Effector CD8-positive, alpha-beta T cell (primary cell): ENCODE measurements at places on chromosomes 2 and 18.

DNA sequence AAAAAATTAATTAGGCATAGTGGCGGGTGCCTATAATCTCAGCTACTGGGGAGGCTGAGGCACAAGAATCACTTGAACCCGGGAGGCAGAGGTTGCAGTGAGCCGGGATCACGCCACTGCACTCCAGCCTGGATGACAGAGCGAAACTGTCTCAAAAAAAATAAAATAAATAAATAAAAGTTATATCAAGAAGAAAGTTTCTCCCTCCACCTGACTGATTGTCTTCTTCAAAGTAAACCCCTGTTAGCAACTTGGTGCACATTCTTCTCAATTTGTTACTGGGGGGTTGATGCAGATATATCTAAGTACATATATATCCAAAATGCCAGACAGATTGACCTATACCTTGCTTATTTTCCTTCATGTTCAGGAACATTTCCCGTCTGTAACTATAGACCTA is 5.2 kb upstream of the MYCN start:
- DNase-seq: no peak

GRCh38 chr2:137231628-137232027 is 466.3 kb downstream of the THSD7B start:
- DNase-seq: no peak

DNA sequence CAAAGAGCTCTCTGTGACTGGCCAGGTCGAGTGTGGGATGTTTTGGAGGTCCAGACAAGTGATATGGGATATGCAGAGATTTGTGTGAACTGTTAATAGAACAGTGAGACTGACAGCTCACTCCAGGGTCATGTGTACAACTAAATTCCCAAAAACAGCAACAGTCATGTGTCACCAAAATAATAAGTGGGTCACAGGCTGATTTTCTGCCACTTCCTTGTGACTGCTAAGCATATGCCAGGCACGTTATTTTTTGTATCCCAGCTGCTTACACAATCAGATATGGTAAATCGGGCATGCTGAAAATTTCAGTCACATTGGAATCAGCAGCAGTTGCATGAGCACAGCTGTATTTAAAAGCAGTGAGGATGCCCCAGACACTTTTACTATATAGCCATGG is 198.7 kb downstream of the PTGR3 start:
- DNase-seq: no peak

DNA sequence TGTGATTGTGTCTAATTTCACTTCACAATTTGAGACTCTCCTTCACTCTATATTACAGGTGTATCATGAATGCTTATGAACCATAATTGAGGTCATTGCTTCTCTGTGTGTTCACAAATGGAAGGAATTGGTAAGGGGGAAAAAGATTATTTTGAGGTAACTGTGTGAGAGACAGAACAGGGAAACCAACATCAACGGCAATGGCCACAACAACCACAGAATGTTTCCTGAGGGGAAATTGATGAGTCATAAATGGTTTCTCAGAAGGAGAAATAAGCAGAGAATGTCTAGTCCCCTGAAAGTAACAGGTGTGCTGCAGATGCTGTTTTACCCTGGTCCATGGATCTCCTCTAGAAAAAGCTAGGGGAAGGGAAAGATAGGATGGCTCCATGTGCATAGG is 361.2 kb upstream of the GALNT5 start:
- no peak for DNase-seq

GRCh38 chr2:20611077-20611843 is 39.6 kb downstream of the HS1BP3 start:
- DNase-seq: no peak
